ENCODE measurements at places on chromosomes 6 and 20.

DNA sequence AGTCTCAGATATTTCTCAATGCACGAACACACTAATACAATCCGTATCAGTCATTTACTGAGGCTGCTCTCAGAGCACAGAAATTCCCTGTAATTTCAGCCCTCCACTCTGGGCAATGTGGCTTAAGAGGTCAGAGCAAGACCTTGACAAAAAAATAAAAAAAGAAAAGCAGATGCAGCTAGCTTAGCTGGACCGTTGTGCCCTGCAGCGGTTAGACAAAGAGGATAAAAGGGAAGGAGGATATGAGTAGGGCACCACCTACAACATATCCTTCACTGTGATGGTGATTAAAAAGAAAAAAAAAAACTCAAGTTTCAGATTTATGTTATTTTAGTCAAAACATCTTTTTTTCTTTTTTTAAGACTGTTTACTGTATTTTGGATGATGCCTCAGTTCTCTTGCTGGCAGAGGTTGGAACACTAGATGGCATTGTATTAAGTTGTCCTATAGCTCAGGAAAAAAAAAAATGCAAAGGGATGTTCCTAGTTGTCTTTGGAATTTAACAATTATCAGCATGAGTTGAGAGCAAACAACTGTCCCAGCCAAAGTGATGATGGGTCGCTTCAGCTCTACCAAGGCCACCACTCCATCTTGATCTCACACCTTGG, 59.9 kb downstream of the ANKEF1 start:
- no peaks in the 10 kb centered on the region for H3K4me1 ChIP-seq
- H3K36me3 ChIP-seq: no peaks in the 10 kb centered on the region
- no peak for DNase-seq
- no peaks in the 10 kb centered on the region for H3K27me3 ChIP-seq

- H3K27me3 ChIP-seq: no peaks in the 10 kb centered on the region
- H3K4me1 ChIP-seq: no peaks in the 10 kb centered on the region
- no peaks in the 10 kb centered on the region for H3K36me3 ChIP-seq
- no peak overlapping the region for H3K27ac ChIP-seq
- no peak overlapping the region for H3K4me3 ChIP-seq
These were observed 28.4 kb downstream of the FBXO5 start for GRCh38 chr6:152954443-152954842.

- no peaks in the 10 kb centered on the region for H3K27me3 ChIP-seq
- no peaks in the 10 kb centered on the region for H3K4me1 ChIP-seq
- DNase-seq: no peak
- no peak overlapping the region for H3K4me3 ChIP-seq
- H3K27ac ChIP-seq: no peak overlapping the region
These were observed 168.2 kb downstream of the DLL1 start for GRCh38 chr6:170122651-170123050.

DNA sequence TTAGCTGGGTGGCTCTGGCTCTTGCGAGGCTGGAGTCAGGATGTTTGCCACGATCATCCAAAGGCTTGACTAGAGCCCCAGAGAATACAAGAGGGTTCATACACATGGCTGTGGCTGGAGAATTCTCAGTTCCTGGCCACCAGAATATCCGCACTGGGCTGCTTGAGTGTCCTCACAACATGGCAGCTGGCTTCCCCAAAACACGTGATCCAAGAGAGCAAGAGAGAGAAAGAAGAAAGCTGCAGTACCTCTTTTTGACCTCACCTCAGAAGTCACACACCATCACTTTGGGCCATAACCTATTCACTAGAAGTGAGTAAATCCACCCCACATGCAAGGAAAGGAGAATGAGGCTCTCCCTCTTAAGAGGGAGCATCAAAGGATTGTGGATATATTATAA, 21.5 kb upstream of the BPIFB1 start:
- no peaks in the 10 kb centered on the region for H3K27me3 ChIP-seq
- H3K36me3 ChIP-seq: no peaks in the 10 kb centered on the region
- H3K4me3 ChIP-seq: no peak overlapping the region
- DNase-seq: no peak

- peaks cover 56% of the 10 kb centered on the region for H3K4me1 ChIP-seq
- H3K4me3 ChIP-seq: peak overlapping the region; percentile 91
- no peak overlapping the region for H3K27ac ChIP-seq
- DNase-seq: no peak
- no peaks in the 10 kb centered on the region for H3K27me3 ChIP-seq
These were observed 1.1 kb downstream of the PPP1R18 start for GRCh38 chr6:30685157-30686008.

GRCh38 chr6:117195728-117196127, 69.6 kb upstream of the VGLL2 start:
- no peaks in the 10 kb centered on the region for H3K27me3 ChIP-seq
- H3K27ac ChIP-seq: no peak overlapping the region
- DNase-seq: no peak
- no peaks in the 10 kb centered on the region for H3K36me3 ChIP-seq
- H3K4me1 ChIP-seq: no peaks in the 10 kb centered on the region

GRCh38 chr20:43387737-43388136, 70.0 kb upstream of the SRSF6 start:
- H3K27me3 ChIP-seq: peaks cover 5% of the 10 kb centered on the region
- no peak overlapping the region for H3K27ac ChIP-seq
- DNase-seq: no peak
- H3K4me1 ChIP-seq: no peaks in the 10 kb centered on the region
- H3K36me3 ChIP-seq: no peaks in the 10 kb centered on the region
- no peak overlapping the region for H3K4me3 ChIP-seq

GRCh38 chr20:3794701-3795420, 1.2 kb upstream of the CDC25B start:
- H3K4me3 ChIP-seq: no peak overlapping the region
- H3K4me1 ChIP-seq: peaks cover 30% of the 10 kb centered on the region
- DNase-seq: no peak
- no peaks in the 10 kb centered on the region for H3K36me3 ChIP-seq
- H3K27ac ChIP-seq: no peak overlapping the region

GRCh38 chr6:13725052-13725451, 13.4 kb upstream of the RANBP9 start:
- no peak overlapping the region for H3K4me3 ChIP-seq
- H3K4me1 ChIP-seq: no peaks in the 10 kb centered on the region

- H3K4me1 ChIP-seq: peaks cover 8% of the 10 kb centered on the region
- no peak overlapping the region for H3K4me3 ChIP-seq
- no peaks in the 10 kb centered on the region for H3K27me3 ChIP-seq
These were observed 101.0 kb upstream of the EEF1E1 start for GRCh38 chr6:8203337-8203736.

DNA sequence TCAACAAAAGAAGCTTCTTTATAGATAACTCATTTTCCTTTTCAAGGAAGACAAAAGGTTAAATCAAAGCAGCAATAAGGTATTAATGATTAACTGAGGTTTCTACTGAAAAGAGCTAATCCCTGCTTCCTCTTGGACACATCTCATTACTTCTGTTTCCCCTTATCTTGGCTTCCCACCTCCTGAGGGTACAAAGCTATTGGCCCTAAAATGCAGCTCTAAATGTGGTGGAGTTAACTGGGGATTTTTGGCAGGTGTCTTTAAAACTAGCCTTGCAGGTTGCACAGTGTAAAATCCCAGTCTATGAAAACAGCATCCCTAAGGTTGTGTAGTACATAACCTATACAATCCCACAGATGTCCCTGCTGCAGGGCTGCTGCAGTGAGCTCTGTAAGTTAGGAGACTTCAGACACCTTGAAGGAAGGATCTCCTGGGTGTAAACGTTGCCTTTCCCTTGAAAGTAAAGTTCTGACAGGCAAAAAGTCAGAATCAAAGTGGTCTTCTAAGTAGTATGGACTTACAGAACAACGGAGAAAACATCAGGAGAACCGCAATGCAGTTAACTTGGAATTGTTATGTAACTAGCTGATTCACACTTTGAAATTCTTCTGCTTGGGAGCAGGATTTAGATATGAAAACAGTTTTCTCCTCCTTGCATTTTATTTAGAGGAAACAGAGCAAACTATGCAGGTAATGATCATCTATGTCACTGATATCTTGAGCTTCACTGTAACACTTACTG, 71.7 kb upstream of the TRAF3IP2 start:
- peaks cover 7% of the 10 kb centered on the region for H3K4me1 ChIP-seq
- H3K36me3 ChIP-seq: peaks cover 11% of the 10 kb centered on the region
- H3K27ac ChIP-seq: peak overlapping the region; percentile 71
- DNase-seq: no peak
- no peaks in the 10 kb centered on the region for H3K27me3 ChIP-seq

Measured in neuronal stem cell (in vitro differentiated cells).